Non-pigmented ciliary epithelial cell (primary cell): ENCODE measurements at places on chromosomes 2 and 18.

DNA sequence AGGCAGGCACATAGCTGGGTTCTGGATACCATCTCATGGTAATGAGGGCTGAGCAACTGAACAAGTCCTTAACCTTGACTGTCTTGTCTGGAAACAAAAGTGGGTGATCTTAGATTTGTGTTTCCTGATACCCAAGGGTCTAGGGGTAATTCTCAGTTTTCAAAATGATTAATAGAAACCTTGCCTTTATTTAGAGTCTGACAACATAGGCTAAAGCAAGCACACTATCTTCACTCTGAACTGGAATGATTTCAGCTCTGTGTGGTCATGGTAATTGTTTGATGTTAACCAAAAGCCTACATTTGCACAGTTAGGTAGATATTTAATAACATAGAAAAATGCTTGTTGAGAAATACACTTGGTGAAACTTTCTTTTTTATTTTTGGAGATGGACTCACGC lies 6.8 kb upstream of the LAMA3 start:
- no peak for DNase-seq

DNA sequence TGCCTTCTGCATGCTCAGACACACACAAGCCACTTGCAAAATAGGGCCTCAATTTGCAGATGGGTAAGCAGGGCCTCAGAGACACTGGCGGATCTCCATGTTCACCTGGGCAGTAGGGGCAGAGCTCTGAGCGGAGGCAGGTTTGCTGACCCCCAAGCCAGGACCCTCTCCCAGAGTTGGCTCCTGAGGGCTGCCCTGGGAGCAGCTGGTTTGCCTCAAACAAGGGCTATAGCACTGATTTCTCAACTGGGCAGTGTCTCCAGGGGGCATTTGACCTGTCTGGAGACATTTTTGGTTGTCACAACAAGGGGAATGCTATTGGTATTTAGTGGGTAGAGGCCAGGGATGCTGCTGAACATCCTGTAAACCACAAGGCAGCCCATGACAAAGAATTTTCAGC lies 11.6 kb downstream of the GLI2 start:
- DNase-seq: no peak

- DNase-seq: no peak
Measured at GRCh38 chr18:32769071-32769585, 3.7 kb downstream of the KLHL14 start.

DNA sequence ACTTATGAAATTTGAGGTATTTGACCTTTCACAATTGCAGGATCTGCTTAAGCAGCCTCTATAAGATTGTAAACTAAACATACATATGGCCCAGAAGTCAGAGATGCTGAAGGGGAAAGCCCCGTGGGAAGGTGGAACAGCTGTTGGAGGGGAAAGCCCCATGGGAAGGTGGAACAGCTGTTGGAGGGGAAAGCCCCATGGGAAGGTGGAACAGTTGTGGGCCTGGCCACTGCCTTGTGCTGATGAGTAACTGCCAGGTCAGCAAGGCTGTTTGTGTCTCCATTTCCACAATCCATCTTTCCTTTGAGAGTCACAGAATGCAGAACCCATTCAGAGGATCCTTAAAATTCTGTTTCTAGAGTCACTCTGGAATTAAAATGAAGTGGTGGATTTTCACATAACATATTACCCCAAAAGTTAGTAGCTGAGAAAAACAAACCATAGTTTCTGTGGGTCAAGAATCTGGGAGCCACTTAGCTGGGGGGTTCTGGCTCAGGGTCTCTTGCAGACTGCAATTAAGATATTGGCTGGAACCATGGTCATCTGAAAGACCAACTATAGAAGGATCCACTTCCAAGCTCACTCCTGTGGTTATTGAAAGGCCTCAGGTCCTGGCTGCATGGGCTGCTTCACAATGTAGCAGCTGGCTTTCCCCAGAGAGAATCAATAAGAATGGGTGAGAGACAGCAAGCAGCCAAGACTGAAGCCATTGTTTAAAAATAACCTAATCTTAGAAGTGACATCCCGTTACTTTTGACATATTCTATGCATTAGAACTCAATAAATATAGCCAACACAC lies 86.6 kb upstream of the CAVIN2 start:
- DNase-seq: no peak

GRCh38 chr2:45591073-45591472 lies 20.0 kb downstream of the SRBD1 start:
- DNase-seq: no peak
